GM23338 (cell line): ENCODE measurements at places on chromosomes 2 and 18. TPM values are rescaled to one million over a fixed set of nuclear protein-coding genes. Genes with fewer than 3 reads are reported as not detected.

Gene MYO3B
- 0.19 and 0.42 TPM in 2 replicates for total RNA-seq

Gene LHCGR
- total RNA-seq: 0.12 and 0.45 TPM in 2 replicates

GRCh38 chr2:74747411-74748080 is 86.4 kb upstream of the HK2 start:
- no peak for DNase-seq

DNA sequence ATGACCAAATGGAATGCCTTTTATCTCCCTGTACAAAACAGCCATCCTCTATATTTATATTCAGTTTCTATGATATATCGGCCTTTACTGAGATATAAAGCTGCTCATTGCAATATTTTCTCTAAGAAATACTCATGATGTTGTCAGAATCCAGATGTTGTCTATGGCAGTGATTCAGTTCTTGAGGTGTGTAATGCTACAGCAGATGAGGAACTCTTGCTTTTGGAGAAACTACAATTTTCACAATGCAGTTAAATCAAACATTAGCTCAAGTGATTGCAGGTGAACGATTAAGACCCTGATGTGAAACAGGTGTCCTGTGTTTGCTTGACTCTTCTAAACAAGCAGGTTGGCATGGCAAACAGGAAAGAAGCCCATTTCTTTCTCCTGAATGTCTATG is 256.2 kb upstream of the CDH20 start:
- DNase-seq: no peak

- DNase-seq: no peak
Measured at GRCh38 chr2:16716024-16716423, 50.4 kb upstream of the CYRIA start.

- peak; percentile 76 for DNase-seq
Measured at GRCh38 chr2:146661473-146662096, 1183.2 kb upstream of the ACVR2A start.

Gene IL36RN
- not detected in 2 replicates for total RNA-seq

Gene GKN2
- not detected in 2 replicates for total RNA-seq

Gene HAAO
- total RNA-seq: 0.97 and 2.6 TPM in 2 replicates

GRCh38 chr2:69054431-69054830 is 41.5 kb downstream of the ANTXR1 start:
- DNase-seq: no peak

DNA sequence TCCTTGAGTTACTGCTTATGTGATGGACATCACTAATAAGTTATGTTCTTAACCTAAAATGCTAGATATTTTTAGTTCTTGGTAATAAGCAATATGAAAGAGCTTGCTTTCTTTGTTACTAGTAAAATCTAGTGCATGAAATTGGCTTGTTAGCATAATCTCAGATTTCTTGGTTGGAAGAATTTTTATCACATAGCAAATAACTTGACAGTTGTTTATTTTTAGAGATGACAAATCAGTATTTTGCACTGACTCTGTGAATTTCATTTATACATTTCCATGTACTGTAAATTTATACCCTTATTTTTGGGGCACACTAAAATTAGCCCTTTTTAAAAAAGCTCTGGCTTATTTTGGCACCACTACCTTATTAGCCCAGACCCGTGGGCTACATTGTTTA is 45.6 kb downstream of the LCLAT1 start:
- DNase-seq: no peak

- no peak for DNase-seq
Measured at GRCh38 chr18:67520351-67520921, 3.9 kb upstream of the DSEL start.

- no peak for DNase-seq
Measured at GRCh38 chr18:31274931-31275330, 43.0 kb upstream of the DSG1 start.

- DNase-seq: no peak
Measured at GRCh38 chr2:54259413-54260240, 3.6 kb upstream of the TSPYL6 start.

Gene DSEL
- total RNA-seq: 20.8 and 24.1 TPM in 2 replicates

Gene ACTG2
- 8.5 and 8.8 TPM in 2 replicates for total RNA-seq

Gene SCN7A
- total RNA-seq: 0.23 and 0.42 TPM in 2 replicates

DNA sequence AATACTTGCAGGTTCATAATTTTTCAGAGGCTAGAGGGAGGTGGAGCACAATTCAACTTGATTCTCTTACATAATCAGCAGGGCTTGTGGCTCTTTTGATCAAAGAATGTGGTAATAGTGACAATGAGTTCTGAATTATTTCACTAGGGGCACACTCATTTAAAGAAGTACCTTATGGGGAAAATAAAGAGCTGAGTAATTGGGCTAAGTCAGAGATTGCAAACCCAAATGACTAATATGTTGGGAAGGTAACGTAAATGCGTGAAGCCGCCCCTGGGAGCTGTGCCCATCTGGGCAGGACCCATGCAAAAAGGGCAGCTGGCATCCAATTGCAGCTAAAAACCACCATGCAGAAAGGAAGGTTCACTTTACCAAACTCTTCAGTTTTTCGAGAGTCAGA is 35.3 kb downstream of the NCKAP5 start:
- no peak for DNase-seq

Gene AGXT
- total RNA-seq: not detected in 2 replicates

Gene AFTPH
- 19.7 and 20.6 TPM in 2 replicates for total RNA-seq

DNA sequence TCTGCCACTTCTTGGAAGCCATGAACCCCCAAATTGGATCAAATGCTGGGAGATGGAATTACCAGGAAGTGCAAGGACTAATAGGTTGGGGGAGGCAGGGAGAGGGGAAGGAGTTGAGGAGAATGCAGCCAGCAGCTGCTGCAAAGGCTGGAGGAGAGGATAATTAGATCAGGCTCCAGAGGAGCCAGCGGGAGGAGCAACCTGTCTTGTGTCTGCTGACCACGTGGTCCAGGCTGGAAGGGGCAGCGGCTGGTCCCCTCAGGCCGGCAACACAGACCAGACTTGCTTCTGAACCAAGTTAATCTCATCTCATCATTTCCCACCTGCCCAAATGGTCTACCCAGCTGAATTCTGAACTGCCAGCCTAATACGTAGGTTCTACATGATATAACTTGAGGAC is 68.3 kb downstream of the MRO start:
- no peak for DNase-seq

GRCh38 chr2:136490100-136490499 is 275.2 kb upstream of the THSD7B start:
- DNase-seq: no peak

- DNase-seq: no peak
Measured at GRCh38 chr2:68390586-68390985, 25.5 kb downstream of the PLEK start.

DNA sequence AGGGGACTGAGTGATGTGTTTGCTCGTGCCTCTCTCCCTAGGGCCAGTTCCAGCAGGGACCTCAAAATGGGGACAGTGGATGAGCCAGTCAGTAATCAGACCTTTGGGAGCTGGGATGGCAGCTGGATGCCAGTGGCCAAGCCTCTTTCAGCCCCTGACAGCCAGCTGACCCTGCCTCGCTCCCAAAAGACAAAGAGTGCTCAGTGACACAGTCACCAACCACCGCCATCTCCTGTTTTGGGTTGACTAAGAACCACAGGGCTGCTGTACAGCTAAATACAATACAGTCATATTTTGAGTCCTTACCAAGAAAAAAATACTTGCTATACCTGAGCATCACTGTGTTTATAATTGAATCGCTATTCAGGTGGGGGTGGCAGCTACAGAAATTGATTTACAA is 75.7 kb downstream of the POU3F3 start:
- no peak for DNase-seq

Gene UPP2
- total RNA-seq: not detected in 2 replicates

- no peak for DNase-seq
Measured at GRCh38 chr2:21392649-21393048, 268.9 kb downstream of the TDRD15 start.

- peak; percentile 78 for DNase-seq
Measured at GRCh38 chr18:48300463-48300961, 108.7 kb downstream of the ZBTB7C start.

- no peak for DNase-seq
Measured at GRCh38 chr2:190607014-190607597, 41.8 kb upstream of the NAB1 start.

DNA sequence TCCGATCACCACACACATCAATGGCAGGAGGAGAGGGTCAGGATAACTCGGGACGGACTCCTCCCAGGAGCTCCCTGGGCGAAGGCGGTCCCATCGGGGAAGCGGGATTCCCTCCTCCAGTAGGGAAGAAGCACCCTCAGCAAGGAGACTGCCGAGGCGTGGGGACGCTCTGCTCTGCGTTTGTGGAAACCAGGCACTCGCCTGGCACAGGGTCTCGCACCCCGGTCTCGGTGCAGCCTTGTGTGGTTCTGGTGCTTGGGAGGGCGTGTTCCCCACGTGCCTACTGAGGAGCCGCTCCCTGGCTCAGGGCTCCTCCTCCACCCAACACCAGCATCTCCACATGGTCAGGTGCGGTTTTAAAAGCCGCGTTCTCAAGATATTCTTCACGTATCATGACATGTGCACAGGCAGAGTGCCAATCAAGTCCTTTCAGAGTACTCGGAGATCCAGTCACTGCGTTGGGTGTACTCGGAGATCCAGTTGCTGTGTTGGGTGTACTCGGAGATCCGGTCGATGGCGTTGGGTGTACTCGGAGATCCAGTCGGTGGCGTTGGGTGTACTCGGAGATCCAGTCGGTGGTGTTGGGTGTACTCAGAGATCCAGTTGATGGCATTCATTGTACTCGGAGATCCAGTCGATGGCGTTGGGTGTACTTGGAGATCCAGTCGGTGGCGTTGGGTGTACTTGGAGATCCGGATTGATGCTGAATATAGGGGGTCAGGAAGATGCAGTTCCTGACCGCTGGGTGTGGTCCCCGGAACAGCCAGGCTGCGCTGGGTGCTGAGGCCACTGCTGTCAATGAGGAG is 117.5 kb downstream of the RTP5 start:
- DNase-seq: no peak

GRCh38 chr2:197210430-197210829 is 100.2 kb downstream of the ANKRD44 start:
- no peak for DNase-seq

DNA sequence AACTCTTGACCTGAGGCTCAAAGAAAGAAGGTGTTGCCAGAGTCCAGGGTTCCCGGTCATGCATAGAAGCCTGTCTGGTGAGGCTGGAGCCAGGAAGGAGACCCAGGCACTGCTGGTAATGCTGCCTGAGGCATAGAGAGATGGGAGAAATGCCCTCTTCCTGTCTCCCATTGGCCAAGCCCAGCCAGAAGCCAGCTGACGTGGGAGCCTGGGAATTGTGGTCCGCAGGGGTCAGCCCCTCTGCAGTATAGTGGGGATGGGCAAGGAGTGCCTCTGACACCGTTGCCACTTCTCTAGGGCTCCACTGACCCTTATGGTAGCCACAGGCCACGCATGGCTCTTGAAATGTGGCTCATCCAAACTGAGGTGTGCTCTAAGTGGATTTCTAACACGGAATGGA is 95.7 kb downstream of the CTIF start:
- DNase-seq: no peak

DNA sequence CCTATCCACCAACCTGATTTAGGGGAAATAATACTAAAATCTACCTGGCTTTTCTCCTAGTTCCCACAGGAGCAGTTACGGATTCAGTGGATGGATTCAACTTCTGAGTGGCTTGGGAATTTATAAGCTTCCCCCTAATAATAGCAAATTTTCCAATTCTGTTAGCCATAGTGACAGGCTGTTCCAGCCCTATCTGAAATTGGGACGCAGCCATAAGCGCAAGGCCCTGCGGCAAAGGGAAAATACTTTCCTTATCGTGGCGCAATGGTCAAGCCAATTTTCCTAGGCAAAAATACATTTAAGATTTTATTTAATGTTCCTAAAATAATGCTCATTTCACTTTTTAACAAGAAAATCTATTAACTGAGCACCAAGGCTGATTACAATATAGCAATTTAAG is 49.7 kb downstream of the CDH2 start:
- no peak for DNase-seq

Gene COL4A4
- total RNA-seq: 1.4 and 3.1 TPM in 2 replicates

- no peak for DNase-seq
Measured at GRCh38 chr2:72676341-72677025, 149.3 kb downstream of the EXOC6B start.

Gene LDLRAD4
- 1.0 and 1.9 TPM in 2 replicates for total RNA-seq

- peak; percentile 66 for DNase-seq
Measured at GRCh38 chr2:170818036-170818751, 1.5 kb downstream of the GAD1 start.
